ENCODE measurements at places on chromosomes 4 and X.

GRCh38 chr4:185204238-185204910, 574 bp upstream of the CFAP97 start:
- no peak for DNase-seq

DNA sequence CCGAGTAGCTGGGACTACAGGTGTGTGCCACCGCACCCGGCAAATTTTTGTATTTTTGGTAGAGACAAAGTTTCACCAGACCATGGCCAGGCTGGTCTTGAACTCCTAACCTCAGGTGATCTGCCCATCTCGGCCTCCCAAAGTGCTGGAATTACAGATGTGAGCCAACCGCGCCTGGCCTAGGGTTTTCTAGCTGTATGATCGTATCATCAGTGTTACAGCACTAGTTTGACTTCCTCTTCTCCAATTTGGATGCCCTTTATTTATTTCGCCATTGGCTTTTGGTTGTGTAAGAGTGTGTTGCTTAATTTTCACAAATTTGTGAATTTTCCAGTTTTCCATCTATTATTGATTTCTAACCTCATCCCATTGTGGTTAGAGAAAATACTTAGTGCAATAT, 5.2 kb downstream of the TKTL1 start:
- DNase-seq = no peak

- DNase-seq = no peak
Measured at GRCh38 chr4:139077567-139078355, 62.2 kb downstream of the NOCT start.

DNA sequence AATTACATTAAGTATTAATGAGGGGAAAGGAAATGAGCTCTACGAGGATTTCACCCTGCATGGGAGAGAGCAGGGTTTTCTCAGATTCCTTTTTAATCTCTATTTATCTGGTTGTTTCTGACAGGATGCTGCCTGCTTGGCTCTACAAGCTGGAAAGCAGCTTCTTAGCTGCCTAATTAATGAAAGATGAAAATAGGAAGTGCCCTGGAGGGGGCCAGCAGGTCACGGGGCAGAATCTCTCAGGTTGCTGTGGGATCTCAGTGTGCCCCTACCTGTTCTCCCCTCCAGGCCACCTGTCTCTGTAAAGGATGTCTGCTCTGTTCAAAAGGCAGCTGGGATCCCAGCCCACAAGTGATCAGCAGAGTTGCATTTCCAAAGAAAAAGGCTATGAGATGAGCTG, 113.7 kb downstream of the PARM1 start:
- no peak for DNase-seq

GRCh38 chr4:110224812-110225211, 26.4 kb upstream of the ELOVL6 start:
- no peak for DNase-seq

- DNase-seq = no peak
Measured at GRCh38 chrX:79110731-79111130, 33.8 kb upstream of the GPR174 start.

DNA sequence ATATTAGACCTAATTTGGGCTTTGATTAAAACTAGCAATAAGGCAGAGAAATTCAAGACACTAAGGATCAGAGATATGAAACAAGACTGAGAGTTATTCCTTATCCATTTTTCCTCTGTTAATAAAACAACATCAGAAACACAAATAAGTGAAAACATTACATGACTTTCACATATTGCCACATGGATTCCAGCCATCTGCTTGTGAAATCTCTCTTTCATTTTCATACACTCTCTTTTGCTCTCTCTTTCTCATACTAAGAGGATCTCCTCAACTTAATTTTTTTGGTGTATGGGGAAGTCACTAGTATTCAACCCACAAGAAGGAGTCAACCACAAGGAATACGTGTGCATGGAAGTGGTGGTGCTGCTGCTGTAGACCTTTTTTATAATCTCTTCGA, 183.0 kb downstream of the LDB2 start:
- DNase-seq = no peak

- peak; percentile 76 for DNase-seq
Measured at GRCh38 chr4:185479507-185479971, 8.0 kb upstream of the CCDC110 start.

- no peak for DNase-seq
Measured at GRCh38 chr4:7068279-7068842, 497 bp upstream of the GRPEL1 start.

GRCh38 chrX:13115146-13115855, 70.9 kb upstream of the FAM9C start:
- DNase-seq = no peak

- DNase-seq = no peak
Measured at GRCh38 chrX:9475984-9476383, 11.1 kb downstream of the TBL1X start.

GRCh38 chr4:183960046-183960420, 54.9 kb downstream of the STOX2 start:
- DNase-seq = no peak

DNA sequence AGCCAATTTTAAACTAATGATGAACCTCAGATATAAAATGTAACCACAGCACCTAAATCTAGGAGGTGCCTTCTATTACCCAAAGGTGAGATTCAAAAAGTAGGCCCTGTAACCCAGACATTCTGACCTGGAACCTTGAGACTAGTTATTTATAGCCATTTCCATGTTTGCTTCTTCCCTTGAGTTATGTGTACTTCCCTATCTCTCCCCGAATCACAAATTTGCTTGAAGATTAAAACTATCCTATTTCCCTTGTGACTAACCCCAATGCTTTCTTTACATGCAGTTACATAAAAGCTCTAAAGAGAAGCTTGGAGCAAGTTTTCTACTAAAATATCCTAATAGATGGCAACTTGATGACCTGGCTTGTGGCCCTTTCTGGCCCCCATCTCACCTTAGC, 32.6 kb upstream of the S100G start:
- no peak for DNase-seq

DNA sequence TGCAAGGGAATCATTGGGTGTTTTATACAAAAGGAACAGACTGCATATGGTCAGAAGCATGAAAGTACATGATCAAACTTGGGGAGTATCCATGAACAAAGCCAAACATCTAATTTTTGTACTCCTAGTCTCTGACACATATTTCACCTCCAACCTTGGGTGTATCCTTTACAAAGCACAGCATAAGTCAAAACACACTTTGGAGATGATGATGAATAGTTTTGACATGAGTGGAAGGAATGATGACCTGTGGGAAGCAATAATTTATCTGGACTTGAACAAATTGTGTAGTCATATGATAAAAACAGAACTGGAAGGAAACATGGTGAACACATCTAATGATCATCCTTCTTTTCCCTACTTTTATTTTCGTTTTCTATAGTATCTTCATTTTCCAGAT, 108.7 kb upstream of the PLS3 start:
- no peak for DNase-seq

Measured in GM12864 (cell line).